ENCODE measurements at places on chromosomes 4 and X.

- DNase-seq = no peak
Measured at GRCh38 chr4:130077275-130077674, 981.3 kb downstream of the C4orf33 start.

DNA sequence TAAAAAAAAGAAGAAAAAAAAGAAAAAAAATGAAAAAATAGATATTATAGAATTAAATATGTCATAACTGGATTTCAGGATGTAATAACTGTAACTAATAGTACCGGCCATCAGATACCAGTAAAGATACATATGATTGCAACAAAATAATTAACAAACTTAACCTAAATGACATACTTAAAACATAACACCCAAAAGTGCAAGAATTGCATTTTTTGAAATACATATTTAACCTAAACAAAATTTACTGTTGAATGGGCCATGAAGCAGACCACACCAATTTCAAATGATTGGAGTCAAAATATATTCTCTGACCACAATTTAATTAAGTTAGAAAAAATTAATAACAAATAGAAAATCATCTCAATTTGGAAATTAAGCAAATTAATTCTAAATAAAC, 33.1 kb downstream of the GABRA3 start:
- no peak for DNase-seq

DNA sequence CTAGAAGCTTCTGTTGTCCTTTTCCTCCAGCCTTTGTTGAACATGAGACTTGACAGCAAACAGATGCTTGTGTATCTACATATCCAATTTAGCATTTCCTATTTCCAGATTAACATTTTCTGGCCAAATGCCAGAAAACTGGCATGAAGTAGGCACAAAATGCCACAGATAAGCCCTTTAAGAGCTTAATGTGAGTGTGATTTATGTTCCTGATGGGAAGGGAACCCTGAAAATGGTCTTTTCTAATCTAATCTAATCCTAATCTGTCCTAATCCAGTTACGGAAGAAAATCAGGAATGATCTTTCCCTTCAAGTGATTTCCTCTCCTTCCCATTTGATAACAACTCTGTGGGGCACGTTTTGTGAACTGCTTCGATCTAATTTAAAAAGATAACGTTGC, 133.0 kb upstream of the C1QTNF7 start:
- no peak for DNase-seq

DNA sequence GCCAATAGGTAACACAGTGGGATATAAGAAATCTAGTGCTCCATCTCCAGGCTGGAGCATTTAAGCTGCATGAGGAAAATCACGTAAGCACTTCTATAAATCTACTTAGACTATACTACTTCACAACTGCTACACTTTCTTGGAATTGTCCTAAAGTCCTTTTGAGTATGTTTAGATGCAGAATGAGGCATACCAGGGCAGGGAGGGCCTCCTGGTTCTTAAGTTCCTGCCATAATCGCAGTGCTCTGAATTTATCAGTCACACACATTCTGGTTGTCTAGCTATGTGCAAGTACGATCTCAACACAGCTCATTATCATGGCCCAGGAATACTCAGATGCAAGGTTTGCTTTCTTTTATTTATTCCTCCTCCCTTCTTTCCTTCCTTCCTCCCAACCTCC, 130.3 kb downstream of the GUCY2F start:
- no peak for DNase-seq
